ENCODE measurements at places on chromosomes 3 and 15.

DNA sequence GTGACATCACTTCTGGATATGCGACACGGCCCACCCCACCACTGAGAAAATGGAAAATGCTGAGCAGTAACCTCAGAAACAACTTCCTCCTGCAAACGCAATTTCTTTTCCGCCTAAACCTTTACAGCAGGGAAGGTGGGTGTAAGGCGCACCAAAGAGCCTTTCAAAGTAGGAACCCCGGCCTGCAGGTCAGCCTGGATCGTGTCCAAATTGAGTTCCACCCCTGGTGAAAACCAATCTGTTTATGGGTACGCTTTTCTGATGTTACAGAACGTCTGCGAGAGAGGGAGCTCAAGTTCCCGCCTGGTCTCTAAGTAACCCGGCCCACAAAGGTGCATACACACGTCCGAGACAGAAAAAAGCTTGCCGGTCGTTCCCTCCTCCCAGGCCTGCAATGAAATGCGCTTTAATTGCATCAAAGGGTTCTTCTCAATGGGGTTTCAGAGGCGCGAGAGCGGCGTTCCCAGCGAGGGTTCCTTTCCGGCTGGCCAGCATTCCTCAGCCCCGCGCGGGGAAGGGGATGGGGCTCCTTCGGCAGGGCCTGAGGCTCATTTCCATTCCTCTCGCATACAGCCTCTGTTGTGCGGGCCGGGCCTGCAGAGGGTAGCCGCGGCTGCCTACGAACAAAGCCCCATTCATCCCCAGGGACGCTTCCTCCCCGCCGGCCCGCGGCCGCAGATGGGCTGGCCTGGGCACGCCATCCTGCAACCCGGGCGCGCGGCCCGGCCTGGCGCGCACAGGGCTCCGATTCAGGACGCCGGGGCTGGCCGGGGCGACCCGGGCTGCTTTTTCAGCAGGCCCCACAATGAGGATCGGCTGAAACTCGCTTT lies 138.1 kb downstream of the TMCO5A start:
- DNase-seq, result peak; percentile 36

DNA sequence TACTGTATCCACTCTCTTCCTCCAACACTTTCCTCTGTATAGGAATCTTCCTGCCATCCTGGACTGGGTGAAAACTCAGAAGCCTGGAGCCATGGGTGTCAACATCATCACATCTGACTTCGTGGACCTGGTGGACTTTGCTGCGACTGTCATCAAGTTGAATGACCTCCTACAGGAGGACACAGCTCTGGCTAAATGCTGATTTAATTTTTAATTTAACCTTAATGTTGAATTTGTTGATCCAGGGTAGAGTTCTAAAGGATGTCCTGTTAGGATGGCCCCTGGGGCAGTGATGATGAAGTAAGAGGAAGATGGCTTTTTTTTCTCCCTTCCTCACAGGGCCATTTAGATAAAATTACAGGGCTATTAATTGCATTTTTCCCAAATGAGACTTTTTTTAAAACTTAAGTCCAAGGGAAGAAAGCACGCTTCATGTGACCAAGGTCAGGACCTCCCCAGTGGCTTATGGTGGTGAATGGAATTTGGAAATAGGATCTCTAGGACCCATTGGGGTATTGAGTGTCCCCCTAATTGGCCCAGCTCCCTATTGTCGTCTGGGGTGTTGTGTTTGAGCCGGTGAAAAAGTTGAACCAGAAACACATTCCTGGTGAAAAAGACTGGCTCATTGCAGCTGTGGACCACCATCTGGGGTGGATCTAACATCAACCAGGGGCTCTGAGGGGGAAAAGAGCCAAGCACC lies 125.7 kb upstream of the ZBED2 start:
- DNase-seq, result no peak

GRCh38 chr3:56630966-56631365 lies 52.1 kb downstream of the TASOR start:
- DNase-seq, result no peak

- DNase-seq, result no peak
Measured at GRCh38 chr3:17258823-17259436, 374.2 kb downstream of the PLCL2 start.

DNA sequence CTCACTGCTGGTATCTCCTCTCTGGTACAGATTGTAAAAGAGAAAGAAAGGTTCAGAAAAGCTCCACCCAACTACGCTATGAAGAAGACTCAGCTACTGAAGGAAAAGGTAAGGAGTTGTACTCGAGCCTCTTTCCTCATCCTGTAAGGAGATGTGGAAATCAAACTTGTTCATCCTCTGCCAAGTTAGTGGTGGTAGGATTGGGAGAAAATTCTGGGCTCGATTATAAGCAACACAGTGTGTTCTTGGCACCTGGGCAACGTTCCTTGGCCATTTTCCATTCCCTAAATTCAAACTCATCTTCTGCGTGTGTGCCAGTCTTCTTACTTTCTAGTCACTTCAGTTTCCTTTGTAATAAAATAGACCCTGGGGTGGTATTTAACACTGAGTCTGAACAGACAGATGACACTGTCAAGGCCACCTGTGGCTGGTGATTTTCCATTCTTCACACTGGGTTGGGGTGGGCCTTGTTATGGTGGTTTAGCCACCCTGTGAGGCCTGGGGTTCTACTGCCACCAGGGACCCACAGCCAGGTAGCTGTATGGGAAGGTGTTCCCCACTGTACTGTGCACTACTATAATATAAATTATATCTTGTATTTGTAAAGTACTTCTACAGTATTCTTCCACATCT lies 17.1 kb upstream of the ITPKA start:
- DNase-seq, result no peak

GRCh38 chr3:168248383-168249204 lies 152.9 kb upstream of the GOLIM4 start:
- DNase-seq, result no peak

DNA sequence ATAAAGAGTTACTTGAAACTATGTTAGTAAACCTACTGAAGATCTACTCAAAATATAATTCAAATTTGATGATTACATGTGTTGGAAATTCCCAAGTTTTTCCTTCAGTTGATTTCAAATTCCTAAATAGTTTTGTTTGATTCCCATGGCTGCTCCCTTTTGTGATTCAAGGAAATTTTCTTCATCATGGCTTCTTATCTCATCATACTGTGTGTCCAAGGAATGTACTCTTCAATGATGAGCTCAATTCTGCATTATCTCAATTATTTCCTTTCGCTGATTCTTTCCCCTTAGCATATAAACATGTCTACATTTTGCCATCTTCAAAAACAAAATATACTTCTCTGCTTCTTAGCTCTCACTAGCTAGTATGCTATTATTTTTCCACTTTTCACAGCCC lies 460.4 kb upstream of the NAALADL2 start:
- no peak for DNase-seq

GRCh38 chr15:97141360-97141759 lies 810.9 kb downstream of the NR2F2 start:
- no peak for DNase-seq

GRCh38 chr3:42752961-42753360 lies 20.1 kb downstream of the CCDC13 start:
- DNase-seq, result no peak

DNA sequence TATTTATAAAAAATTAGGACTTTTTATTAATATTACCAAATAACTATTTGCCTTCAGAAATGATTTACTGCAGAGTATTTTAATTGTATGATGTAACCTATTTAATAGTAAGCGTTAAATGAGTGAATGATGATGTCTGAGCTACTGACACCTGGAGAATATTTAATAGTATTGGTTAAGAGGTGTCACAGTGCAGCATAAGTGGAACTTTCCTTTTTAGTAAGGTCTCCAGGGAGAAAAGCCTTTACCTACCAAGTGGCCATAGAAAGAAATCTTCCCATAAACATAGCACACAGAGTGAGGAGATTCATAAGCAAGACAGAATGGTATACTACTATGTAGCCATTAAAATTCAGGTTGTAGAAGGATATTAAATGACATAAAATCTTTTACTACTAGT lies 441.7 kb downstream of the TBL1XR1 start:
- DNase-seq, result no peak

DNA sequence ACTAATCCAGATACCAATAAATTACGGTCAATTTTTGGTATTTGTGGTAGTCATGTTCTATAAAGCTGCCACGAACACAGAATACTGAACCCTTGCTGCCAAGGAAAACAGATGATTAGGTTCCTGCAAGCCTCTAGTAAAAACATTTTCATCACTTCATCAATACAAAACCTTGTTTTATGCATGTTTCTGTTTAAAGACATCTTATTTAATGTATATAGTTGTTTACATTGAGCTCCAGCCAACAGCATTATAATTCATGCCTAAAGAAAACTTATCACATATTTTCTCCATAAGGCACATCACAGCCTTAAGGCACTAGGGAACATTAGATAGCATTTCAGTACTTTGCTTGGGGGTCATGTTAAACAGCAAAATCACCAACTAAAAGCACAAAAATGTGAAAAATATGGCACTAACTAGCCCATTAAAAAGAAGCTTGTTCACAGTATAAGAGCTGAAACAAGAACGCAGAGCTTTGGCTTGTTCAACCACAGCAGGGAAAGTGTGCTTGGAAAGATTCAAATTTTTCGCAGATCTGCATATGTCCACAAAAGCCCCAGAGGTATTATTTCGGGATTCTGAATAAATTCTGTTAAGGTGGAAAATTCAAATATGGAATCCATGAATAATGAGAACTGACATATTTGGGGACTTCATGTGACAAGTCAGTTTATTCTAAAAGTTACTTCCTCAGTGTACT lies 27.7 kb downstream of the POLQ start:
- DNase-seq, result no peak

GRCh38 chr15:70172566-70173225 lies 75.0 kb upstream of the TLE3 start:
- no peak for DNase-seq
